ENCODE measurements at places on chromosomes 11 and 22.

GRCh38 chr11:80846442-80846841 lies 1405.6 kb upstream of the TENM4 start:
- no peak for DNase-seq

DNA sequence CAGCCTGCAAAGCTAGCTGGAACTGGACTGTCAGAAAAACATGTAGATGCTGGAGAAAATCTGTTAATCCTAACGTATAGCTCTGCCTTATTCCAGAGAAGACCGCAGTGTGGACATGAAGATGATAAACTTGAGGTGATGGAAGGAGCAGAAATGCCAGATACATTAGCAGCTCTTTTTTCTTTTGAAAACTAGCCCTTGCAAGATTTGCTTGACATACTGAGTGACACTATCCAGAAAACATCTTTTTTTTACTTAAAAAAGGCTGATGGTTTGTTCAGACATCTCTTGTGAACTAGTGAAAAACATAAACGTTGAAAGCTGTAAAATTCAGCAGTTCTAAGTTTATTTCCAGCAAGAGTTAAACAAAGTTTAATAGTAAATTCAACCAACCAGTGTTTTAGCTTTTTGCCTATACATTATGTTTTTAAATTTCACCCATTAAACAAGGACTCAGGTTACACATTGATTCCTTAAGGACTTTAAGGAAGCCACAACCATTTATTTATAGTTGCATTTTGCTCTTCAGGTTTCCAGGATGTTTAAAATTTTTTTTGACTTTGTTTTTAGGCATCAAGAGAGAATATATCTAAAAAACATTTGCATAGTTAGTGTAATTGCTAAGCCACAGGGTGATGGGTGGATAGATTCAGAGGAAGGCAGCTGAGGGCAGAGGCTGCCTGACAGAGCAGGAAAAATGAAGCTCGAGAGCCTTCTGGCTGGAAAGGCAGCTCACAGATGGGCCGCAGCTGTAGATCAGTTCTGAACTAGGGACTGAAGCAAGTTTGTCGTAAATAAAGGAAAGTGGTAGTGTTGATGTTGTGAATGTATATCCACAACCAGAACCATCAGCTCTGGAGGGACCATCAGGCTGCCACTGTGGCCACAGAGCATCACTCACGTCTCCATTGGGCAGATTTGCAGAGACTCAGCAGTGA lies 9.5 kb downstream of the SNAP29 start:
- DNase-seq, result no peak

DNA sequence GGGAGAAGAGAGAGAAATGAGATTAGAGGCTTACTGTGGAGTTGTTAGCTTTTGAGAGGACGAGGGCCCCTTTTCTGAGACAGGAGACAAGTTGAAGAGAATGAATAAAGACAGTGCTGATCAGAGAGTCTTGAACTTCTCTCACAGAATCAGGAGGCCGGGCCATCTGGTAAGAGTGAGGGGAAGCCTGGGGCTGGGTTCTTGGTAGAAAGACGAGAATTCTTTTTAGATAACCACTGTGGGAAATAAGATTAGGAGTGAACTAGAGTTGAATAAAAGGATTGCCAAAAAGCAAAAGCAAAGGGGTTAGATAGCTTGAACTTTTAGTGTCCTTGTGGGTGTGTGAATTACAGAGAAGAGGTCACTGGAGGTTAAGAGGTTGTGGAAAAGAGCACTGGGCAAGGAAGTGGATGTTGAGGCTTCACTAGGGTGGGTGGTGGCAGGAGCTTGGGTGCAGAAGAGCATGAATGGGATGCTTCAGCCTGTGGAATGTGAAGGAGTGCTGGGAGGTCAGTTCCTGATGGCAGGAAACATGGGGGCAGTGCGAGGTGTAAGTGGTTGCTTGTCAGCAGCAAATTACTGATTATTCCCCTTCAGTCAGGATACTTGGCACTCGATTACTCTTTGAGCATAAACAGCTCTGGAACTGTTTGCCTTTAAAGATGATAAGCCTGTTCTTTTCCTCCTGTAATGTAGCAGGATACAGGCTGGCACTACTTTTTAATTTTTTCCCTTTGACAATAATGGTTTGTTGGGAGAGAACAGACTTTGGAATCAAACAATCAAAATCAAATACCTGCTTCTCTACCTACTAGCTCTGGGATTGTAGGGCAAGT lies 98.3 kb downstream of the ARHGAP42 start:
- no peak for DNase-seq

DNA sequence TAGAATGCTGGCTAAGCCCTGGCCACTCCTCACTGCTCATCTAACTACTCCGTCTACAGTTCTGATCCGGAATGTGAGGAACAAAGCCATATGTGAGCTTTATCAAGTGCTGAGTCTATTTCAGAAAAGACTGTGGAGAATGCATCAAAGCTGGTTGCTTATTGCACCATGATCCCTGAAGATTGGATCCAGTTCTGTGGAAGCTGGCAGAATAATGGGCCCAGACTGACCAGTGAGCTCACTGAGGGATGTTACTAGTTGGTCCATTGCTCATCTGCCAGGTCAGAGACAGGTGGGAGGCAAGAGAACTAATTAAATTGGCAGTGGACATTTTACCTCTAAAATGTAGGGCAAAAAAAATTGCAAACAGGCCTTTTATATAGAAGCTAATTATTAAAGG lies 681.3 kb downstream of the NTM start:
- no peak for DNase-seq

- DNase-seq, result no peak
Measured at GRCh38 chr11:113288286-113288863, 26.0 kb upstream of the TTC12 start.

GRCh38 chr22:47194476-47195155 lies 432.2 kb downstream of the TBC1D22A start:
- no peak for DNase-seq

DNA sequence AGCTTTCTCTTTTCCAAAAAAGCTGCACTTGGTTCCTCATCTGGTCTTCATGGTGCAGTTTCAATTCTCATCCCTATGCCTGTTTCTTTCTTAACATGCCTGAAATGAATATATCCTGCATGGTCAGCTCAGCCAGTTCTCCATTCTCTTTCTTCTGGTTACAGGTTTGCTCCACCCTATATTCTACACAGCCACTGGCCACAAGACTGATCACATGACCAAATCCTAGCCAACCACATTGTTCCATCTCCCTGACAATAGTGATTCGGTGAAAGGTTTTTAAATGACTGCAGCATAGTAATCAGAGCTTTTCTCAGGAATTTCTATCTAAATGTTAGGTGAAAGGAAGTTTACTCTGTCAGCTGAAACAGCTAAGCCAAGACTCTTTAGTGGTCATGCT lies 891.4 kb downstream of the METTL15 start:
- no peak for DNase-seq

GRCh38 chr22:17451316-17451715 lies 82.1 kb downstream of the CECR2 start:
- DNase-seq, result no peak

DNA sequence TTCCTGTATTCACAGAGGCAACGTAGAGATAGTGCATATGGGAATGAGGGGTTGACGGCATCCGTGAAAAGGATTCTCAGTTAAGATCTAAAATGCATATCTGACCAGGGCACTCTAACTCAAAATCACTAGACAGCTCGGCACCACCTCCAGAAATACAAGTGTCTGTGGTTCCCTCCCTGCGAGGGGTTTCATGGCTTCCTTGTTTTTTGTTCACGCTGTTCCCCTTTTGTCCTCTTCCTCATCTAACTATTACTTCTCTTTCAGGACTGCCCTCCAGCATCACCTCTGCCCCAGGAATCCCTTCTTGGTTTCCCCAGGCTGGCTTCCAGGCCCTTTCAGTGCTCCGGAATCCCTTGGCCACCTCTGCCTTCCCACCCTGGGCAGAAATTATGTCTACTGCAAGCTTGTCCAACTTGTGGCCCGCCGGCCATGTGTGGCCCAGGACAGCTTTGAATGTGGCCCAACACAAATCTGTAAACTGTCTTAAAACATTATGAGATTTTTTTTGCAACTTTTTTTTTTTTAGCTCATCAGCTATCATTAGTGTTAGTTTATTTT lies 159.9 kb downstream of the FBXO7 start:
- DNase-seq, result no peak

- DNase-seq, result no peak
Measured at GRCh38 chr11:71251761-71252268, 562 bp downstream of the SHANK2 start.

DNA sequence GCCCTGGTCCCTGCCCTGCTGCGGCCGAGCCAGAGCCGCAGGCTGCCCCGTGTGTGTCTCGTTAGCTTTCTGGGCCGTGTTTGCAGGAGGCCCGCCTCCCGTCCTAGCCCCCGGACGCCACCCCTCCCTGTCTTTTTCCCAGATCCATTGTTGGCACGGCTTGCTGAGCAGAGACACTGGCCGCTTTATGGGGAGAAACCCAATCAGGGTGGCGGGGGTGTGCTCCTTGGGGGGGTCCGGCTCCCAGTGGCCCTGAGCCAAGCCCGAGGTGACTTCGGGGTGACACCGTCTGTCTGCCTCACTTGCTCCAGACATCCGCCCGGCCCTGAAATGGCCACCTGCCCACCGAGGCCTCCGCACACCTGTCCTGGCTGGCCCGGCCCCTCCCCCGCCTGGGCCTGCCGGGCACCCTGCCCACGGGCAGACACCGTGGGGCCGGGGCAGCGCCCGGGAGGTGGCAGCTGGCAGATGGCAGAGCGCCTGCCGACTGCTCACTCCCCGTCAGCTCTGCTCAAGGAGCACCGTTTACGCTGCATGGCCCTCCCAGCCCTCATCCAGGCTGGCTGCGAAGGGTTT lies 43.1 kb upstream of the PPARA start:
- no peak for DNase-seq

GRCh38 chr11:131385763-131386390 lies 15.5 kb downstream of the NTM start:
- DNase-seq, result no peak
